Glutamatergic neuron (in vitro differentiated cells): ENCODE measurements at places on chromosomes 5 and 9. TPM values are rescaled to one million over a fixed set of nuclear protein-coding genes. Genes with fewer than 3 reads are reported as not detected.

DNA sequence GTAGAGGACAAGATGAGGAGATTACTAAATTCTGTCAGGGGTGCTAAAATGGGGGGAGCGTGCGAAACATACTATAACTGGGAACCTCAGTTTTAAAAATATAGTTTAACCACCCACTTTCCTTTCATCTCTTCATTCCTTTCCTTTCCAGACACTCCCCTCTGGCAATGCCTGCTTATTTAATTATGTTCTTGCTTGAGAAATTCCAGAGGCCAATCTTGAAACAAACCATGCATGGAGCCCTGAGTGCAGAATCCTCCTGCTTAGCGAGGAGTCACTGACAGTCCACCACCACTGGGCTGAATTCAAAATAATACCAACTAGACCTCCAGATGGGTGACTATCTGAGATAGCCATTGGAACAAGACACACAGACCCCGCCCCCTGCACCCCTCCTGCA, 29.7 kb upstream of the C9orf72 start:
- DNase-seq: no peak

- DNase-seq: no peak
Observed at GRCh38 chr9:38626006-38626405, 5.6 kb upstream of the ANKRD18A start.

DNA sequence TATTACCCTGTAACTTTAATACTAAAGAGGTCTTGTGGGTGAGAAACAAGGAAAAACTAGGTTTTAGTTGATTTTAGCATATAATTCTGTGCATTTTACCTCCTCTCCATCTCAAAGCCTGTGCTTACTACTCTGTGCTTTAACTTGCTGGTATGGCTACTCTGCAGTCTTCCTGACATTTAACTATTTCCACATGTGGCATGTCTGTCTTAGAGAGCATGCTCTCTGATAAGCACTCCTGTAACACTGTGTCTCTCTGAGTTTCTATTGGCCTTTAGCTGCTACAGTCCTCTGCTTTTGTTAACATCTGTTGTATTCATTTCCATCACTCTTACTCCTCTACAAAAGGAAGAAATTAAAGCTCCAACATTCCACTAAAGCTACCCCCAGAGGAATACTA, 418.3 kb downstream of the RAB3C start:
- no peak for DNase-seq

- no peak for DNase-seq
Observed at GRCh38 chr5:36637101-36637500, 30.7 kb downstream of the SLC1A3 start.

- peak; percentile 82 for DNase-seq
Observed at GRCh38 chr9:126690431-126691051, 76.8 kb downstream of the LMX1B start.

Gene LTC4S
- 0.91 TPM for total RNA-seq

- DNase-seq: no peak
Observed at GRCh38 chr9:124972241-124972770, 31.4 kb upstream of the GOLGA1 start.

DNA sequence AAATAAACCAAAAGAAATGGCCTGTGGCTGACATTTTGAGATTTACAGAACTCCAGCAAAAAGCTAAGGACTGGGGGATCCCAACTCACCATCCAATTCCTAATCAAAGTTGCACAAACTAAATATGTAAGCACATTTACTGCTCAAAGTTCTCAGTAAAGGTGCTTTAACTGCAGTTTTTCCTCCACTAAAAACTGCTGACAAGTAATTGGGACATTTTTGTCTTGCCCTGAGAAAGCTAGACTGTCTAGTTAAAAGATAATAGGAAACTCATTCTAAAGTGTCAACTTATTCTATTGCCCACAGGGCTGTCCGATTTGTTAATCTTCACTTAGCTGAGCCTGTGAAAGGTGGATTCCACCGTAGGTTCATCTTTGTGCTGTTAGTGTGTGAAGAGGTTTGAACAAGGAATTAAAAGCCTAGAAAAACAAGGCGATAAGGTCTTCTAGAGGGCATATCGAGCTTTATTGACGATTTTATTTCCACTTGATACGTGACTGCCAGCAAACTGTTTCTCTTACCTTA, 1.0 kb downstream of the DOCK8 start:
- DNase-seq: no peak

Gene SPATA31C1
- total RNA-seq: not detected

GRCh38 chr5:57174128-57174889, 450 bp downstream of the GPBP1 start:
- no peak for DNase-seq

Gene RC3H2
- 71.7 TPM for total RNA-seq

- DNase-seq: peak; percentile 78
Observed at GRCh38 chr9:14909961-14910805, at the start of gene FREM1. Gene FREM1 (minus strand): TSS chr9:14910428. CDS start chr9:14868977, 41,451 bp downstream.
